ENCODE measurements at places on chromosomes 13 and 19.

GRCh38 chr19:3087769-3088168 is 6.4 kb upstream of the GNA11 start:
- DNase-seq: no peak

- peak; percentile 85 for DNase-seq
These were observed at the start of gene DIAPH3 for GRCh38 chr13:60163478-60164233. Gene DIAPH3, minus strand, starts transcription at chr13:60163928. Its CDS starts 162 bp downstream, at chr13:60163766.

DNA sequence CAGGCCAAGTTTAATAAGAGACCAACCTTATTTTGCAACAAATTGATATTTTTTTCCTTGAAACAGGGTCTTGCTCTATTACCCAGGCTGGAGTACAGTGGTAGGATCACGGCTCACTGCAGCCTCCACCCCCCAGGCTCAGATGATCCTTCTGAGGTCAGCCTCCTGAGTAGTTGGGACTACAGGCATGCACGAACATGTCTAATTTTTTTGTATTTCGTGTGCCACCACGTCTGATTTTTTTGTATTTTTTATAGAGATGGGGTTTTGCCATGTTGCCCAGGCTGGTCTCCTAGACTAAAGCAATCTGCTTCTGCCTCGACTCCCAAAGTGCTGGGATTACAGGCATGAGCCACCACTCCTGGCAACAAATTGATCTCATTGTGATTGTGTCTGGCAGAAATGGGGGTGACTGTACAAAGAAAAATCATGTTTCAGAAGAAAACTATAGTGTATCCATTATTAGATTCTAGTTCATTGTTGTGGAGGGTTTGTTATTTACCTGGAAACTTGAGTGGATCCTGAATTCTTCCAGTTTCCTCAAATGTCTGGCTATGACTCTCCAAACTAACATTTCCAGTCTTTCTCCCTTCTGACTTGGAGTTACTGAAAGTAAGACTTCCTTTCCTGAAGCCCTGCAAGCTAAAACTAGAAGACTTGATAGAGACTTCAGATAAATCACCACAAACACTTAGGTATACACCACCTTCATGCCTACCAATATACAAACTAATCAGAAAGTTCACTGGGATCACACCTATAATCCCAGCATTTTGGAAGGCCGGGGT is 17.3 kb upstream of the AKT2 start:
- DNase-seq: no peak

DNA sequence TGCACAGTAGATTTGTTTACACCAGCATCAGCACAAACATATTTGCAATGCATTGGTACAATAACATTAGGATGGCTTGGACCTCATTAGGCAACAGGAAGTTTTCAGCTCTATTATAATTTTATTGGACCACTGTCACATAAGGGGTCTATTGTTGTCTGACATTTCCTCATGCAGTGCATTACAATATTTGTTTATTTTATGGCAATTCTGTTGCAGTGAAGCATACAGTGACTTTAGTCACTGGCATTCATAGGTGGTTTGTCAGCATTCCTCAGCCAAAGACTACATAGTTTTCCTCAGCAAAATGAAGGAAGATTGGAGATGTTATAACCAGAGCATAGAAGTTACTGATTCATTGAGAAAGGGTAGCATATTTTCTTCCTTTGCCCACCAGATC is 1732.9 kb downstream of the PCDH9 start:
- no peak for DNase-seq

GRCh38 chr13:82522872-82523271 is 1359.4 kb downstream of the SLITRK1 start:
- no peak for DNase-seq

DNA sequence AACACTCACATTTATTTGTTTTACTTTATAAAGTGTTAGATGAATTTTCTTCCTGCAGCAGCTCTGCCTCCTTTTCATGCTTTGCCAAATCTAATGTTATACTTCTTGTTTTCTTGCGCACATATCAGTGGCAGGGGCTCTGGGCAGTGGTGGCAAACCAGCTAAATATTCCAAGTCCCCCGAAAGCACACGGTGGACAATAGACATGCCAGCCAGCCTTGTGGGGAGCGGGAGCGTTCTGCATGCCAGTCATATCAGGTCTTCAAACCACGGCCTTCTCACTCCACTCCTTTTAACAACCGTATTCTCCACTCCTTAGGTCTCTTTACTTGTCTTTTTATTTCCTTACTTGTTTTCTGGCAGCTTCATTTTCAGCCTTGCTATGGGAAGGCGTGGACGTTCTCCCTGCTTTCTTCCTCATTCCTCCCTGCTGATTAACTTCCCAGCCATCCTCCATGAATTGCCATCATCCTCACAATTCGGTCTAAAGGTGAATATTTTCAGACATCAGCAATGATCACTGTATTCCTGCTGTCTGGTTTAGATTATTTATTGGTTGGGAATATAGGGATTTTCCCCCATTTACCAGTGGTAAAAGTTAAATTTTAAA is 77.1 kb upstream of the WASF3 start:
- no peak for DNase-seq

DNA sequence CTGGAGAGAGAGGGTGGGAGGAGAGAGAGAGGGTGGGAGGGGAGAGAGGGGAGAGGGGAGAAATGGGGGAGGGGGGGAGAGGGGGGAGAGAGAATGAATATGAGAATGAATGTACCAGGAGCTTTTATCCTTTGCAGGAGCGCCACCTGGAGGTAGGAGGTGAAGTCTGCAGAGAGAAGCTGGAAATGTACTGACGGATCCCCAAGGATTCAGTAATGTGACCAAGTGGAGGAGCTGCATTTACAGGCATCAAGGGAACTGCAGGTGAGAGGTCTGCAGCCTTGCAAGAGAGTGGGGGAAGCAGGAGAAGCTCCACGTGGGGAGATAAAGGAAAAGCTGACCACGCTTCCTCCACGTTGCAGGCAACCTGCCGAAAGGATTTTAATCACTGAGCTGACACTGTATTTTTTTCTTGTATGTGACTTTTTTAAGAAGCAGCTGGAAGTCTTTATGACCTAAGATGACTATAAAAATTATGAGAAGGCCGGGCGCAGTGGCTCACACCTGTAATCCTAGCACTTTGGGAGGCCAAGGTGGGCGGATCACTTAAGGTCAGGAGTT is 33.7 kb downstream of the VSTM1 start:
- DNase-seq: peak; percentile 30

DNA sequence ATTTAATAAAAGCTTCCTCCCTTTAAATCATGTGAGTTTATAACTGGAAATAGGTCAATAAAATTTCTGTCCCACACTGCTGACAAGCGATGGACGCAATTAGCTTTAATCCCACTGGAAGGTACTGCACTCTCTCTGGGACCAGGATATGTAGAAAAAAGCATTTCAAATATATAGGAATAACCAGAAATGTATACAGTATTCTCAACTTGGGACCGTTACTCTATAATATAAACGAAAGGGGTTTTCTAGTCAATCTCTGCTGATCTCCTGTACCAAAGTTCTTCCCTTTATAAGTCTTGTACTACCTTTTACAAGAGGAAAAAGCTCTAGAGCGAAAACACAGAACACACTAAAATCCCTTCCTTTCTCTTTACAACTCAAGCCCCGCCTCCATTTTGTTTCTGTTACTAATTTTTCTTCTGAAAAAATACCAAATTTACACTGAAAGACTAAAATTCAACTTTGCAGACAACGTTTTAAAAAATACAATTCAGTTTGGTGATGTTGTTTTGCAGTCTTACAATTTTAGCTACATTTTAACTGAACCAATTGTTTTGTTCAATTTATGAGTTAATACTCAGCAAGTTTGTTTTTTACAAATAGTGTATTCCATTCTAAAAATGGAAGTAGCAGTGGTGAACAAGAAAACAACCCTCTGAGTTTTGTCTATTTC is 1.7 kb upstream of the USPL1 start:
- DNase-seq: no peak

DNA sequence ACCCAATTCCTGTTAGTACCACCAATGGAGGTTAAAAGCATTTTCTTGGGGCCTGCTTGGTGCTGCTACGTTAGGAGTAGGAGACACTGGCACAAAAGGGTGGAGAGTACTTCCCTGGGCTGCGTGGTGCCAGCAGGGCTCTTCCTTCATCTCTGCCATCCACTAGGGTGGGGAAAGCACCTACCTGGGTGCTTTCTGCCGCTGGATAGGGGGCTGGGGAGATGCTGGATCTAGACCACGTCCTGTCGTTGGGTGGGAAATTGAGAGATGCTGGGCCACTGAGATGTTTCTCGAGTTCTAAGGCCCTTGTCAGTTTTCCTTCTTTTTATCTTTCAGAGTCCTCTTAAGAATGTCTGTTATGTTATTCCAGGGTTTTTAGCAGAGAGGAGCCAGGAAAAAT is 6.7 kb upstream of the FCGBP start:
- no peak for DNase-seq

GRCh38 chr19:21900401-21900800 is 64.4 kb upstream of the ZNF43 start:
- no peak for DNase-seq

DNA sequence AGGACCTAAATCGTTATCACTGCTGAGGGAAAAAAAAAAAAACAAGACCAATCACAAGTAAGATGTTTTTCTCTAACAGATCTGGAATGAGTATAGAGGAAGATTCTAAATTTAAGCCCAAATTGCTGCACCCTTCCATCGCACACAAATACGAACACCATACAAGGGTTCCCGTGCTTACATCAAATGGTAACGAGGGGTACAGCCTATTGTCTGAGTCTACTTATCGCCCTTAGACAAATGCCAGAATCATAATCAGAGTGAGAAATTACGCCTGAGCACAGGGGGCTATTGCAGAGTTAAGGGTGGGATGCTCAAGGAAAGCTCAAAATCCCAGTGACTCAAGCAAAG is 603 bp downstream of the ZC3H13 start:
- no peak for DNase-seq

DNA sequence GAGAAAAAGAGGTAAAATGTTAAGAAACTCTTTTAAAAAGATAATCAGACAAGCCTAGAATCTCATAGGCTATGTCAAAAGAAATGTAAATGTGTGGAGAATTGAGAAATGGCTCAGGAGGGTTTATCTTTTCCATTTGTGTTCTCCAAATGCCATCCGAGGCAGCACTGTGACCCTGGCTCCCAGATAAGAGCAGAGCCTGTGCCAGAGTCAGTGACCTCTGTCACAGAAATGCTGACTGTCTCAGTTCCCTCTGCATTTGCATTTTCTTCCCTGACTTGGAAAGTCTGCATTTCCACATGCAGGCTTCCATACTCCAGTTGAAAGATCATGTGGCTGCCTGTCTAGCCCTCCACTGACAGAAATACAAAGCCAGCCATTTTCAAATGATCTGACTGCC is 42.0 kb downstream of the SERTM1 start:
- DNase-seq: no peak

DNA sequence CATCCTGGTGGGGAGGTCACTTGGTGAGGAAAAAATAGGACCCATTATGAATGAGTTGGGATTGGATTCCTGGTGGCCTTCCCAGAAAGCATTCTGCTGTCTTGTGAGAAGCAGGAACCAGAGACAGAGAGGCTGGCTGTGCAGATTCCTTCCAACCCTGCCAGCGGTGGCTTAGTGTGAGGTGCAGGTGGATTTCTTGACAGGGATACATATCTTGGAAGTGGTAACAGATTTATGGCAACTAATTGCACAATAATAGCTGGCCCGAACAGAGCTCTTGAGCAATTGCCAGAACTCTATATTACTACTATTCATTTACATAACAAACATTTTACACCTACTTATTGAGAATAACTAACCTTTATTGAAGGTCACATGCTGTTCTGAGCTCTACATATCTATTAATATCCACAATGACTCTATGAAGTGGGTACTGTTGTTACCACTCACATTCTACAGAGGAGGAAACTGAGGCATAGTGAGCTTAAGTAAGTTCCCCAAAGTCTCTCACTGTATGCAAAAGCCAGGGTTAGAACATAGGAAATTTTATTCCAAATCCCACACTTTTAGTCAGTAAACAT is 173.9 kb upstream of the SERP2 start:
- DNase-seq: no peak

GRCh38 chr13:91141543-91142061 is 205.9 kb upstream of the MIR17HG start:
- DNase-seq: no peak

DNA sequence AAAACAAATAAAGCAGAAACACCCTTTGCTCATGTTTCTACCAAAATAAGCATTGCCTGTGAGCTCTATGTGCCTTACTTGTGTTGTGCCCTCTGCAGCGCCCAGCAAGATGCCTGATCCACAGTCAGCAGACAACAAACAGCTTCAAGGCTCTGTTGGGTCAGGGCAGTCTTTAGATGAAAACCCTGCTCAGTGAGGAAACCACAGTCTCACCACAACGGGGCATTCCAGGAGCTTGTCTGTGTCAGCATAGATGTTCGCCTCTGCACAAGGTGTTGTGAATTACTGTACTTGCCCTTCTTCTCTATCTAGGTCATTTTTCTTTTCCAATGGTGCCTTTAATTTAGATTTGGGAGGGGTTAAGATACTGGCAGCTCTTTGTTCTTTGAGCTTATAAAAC is 251.9 kb downstream of the COL4A1 start:
- no peak for DNase-seq

GRCh38 chr19:17339088-17339741 is 1.9 kb downstream of the GTPBP3 start:
- no peak for DNase-seq

GRCh38 chr13:46855166-46855565 is 41.7 kb downstream of the HTR2A start:
- DNase-seq: no peak

DNA sequence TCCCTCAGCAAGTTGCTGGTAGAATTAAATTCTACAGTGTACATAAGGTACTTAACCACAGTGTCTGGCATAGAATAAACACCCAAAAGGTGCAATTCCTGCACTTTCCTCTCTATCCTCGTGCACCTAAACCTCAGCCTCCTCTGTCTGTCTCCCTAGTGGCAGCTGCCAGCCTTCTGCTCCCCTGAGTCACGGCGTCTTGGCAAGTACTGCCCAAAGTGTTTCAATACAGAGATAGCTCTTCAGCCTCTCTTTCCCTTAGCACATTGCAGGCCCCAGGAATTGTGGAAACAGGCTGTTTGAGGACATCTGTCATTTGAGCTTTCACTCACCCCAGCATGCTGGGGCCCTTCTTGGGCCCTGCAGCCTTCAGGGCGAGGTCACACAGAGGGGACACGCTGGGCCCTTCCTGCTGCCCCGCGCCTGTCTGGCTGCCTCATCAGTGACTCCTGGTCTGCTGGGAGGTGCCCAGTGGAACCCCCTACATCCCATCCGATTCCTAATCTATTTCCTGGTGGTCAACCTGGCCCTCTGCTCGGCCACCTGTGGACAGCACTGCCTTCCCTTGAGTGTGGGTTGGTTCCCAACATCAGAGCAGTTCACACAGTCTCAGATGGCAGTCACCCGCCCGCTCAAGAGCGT is 19.3 kb downstream of the COL4A2 start:
- DNase-seq: no peak

DNA sequence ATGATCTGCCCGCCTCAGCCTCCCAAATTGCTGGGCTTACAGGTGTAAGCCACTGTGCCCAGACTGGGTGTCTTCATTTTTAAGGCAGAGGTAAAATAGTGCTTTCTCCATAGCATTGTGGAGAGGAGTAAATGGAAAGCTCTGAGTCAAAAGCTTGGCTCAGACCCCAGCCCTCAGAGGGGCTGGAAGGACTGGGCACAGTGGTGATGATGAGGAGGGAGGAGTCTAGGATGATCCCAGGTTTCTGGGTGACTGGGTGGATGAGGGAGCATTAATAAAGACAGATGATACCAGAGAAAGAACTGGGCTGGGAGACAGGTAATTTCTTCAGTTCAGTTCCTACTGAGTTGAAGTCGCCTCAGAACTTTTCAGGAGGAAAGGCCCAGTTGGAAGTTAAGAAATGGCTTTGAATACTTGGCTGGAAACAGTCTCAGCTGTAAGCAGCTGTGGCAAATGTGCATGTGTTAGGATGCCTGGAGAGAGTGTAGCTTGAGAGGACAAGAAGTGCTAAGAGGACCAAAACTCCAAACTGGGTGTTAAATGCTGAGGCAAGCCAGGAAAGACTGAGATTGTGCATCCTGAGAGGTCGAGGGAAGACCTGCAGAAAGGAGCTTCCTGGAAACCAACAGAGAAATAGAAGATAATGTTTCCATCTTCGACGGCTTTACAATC is 37.1 kb upstream of the MEDAG start:
- no peak for DNase-seq

All from activated CD4-positive, CD25-positive, alpha-beta regulatory T cell treated with anti-CD3 and anti-CD28 coated beads, Interleukin-2, amount 50 U/mL, for 16 hours (primary cell).